ENCODE measurements at places on chromosomes 16 and 17. TPM values are rescaled to one million over a fixed set of nuclear protein-coding genes. Genes with fewer than 3 reads are reported as not detected.
A peak's percentile ranks its signal among the peaks of the same experiment; 100 is the strongest.

GRCh38 chr16:80580109-80580832, 39.5 kb downstream of the DYNLRB2 start:
- peak; percentile 9 for DNase-seq

- DNase-seq: no peak
Observed at GRCh38 chr16:5215901-5216300, 118.3 kb upstream of the EEF2KMT start.

DNA sequence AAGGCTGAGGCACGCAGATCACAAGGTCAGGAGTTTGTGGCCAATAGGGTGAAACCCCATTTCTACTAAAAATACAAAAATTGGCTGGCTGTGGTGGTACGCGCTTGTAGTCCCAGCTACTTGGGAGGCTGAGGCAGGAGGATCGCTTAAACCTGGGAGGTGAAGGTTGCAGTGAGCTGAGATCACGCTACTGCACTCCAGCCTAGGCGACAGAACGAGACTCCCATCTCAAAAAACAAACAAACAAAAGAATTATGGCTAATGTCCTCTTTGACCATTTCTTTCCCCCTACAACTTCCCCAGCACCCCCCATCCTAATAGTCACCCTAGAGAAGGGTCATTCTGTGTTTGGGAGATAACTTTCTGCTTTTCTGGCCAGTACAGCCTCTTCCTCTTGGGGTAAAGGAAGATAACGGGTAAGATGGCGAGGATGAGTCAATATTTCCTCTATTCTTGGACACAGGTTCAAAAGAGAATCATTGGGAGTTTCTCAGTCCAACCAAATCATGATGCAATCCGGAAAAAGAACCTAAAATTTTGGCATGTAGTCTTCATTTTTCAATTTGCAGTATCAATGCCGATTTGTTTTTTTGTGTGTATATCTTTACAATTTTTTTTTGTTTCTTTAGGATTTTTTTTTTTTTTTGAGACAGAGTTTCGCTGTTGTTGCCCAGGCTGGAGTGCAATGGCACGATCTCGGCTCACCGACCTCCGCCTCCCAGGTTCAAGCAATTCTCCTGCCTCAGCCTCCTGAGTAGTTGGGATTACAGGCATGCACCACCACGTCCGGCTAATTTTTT, 107.6 kb upstream of the MED13 start:
- no peak for DNase-seq

Gene NPIPA3
- 3.7 TPM for total RNA-seq

Gene RNF112
- total RNA-seq: 1.5 TPM

GRCh38 chr17:689556-690275, 24.9 kb downstream of the VPS53 start:
- DNase-seq: no peak

Gene ARHGAP27
- 14.3 TPM for total RNA-seq

DNA sequence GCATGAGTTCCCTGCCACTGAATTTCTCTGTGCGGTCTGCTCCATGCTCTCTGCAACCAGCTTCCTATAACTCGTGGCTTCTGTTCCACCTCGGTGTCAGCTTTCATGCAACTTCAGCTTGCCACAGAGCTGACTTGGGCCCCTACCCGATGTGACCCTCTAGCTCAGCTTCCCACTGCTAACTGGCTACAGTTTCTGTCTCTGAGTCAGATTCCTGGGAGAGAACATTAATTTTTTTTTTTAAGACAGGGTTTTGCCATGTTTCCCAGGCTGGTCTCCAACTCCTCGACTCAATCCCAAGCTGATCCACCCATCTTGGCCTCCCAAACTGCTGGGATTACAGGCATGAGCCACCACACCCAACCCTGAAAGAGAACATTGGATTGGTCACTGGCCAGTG, 35.5 kb upstream of the PSMD7 start:
- DNase-seq: no peak

Gene RHOT1
- 51.4 TPM for total RNA-seq

Gene SP6
- 1.0 TPM for total RNA-seq

DNA sequence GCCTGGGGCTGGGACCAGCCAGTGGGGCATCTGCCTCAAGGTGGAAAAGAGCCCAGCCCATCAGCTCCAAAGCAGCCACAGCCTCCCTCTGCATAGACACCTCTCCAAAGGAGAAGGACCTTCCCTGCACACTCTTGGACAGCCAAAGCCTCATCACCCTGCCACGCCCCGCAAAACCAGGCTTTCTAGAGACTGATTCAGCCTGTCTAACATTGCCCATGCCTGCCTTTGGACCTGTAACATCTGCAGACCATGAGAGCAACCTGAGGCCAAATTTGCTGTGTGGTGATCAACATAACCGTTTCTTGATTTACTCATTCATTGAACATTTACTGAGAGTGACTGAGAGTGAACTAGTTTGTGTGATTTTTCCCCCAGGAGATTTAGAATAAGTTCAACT, 219.7 kb upstream of the HSBP1 start:
- DNase-seq: no peak

Gene KRT13
- total RNA-seq: not detected

DNA sequence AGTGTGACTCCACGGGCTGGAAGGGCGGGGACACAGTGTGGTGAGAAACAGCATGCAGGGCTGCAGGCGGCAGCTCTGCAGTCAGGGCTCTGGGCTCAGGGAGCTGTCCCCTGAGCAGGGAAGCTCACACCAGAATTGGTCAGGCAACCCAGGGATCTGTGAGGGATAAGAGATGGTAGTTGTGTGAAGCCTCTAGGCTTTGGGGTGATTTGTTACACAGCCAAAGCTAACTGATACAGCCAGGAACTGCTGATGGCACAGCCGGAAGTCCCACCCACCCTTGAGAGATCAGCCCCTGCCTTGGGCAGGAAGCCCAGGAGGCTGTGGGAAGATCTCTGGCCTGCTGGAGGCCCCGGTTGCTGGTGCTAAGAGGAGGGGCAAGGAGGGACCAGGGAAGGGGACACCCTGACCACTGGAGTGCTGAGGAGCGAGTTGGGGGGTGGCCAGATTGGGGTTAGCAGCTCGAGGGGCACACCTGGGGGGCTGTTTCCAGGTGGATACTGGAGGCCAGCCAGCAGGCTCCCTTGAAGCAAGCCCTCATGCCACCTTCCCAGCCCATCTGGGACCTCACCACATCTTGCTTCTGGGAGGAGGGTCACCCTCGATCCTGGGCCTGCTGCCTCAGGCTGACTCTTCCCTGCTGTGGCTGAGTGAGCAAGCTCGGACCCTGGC, 25.2 kb downstream of the NPTX1 start:
- no peak for DNase-seq

Gene TEDC2
- total RNA-seq: 98.9 TPM

GRCh38 chr17:58007781-58008706, 998 bp upstream of the SRSF1 start:
- peak; percentile 44 for DNase-seq

Data from GM23338 (cell line).